NCI-H510A treated with DMSO at 0.1 percent for 48 hours (cell line): ENCODE measurements at places on chromosomes 12 and 14.

- peak; percentile 62 for DNase-seq
Measured at GRCh38 chr14:61042220-61042619, 61.2 kb downstream of the SLC38A6 start.

DNA sequence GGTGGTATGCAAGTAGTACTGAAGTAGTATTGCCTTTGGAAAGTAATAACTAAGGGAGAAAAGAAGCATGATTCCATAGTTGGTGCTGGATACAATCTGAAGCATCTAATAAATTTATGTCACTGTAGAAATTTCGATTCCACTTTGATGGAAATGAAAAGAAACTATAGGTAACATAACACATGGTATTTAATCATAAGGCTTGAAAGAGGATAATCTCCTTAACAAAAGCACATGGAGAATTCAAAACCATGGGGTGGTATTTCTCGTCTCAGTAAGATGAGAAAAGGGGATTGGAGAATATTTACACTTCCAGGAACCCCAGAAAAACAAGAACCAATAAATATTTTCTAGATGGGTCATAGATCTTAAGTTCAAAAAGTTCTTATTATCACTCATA is 72.7 kb downstream of the NDUFA12 start:
- DNase-seq: no peak

- no peak for DNase-seq
Measured at GRCh38 chr14:60989599-60989998, 8.6 kb downstream of the SLC38A6 start.

DNA sequence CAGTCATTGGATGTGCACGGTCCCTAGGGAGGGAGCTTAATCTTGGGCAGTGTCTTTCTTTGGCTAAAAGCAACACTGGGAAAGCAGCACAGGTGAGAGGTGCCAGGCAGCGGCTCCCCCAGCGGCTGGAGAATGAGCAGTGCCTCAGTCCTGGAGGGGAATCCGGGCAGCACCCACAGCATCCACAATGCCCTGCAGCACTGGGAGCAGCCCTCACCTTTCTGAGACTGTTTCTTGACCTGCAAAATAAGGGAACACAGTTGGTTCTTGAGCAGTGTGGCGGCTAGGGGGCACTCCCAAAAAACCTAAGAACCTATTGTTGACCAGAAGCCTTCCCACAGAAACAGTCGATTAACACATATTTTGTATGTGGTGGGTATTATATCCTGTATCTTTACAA is 75.8 kb downstream of the SINHCAF start:
- DNase-seq: no peak

DNA sequence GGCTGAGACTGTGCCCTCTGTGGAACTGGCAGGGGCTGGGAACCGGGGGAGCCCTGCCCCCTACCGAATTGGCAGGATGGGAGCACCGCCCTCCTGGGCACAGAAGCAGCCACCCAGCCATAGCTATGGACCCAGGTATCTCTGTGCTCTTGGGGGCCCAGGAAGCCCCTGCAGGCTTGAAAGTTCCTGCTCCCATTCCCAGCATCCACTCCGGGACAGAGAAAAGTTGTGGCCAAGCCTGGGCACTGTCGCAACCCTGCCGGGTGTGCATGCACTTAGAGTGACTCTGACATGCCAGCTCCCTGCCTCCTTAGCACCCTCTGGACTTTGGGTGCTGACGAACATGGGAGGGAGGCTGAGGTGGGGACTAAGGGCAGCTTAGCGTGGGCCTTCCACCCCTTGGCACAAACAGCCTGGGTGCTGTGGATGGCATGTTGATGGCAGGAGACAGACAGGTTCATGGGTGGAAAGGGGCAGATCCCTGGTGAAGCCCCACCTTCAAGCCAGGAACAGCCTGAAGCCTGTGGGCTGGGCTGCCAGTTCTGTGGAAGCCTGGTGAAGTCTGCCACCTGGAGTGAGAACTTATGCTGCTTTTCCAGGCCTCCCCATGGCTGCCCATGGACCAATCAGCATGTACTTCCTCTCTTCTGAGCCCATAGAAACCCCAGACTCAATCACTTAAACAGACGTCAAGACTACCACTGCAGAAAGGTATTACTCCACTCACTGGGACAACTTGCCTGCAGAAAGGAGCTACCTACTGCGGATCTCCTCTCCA is 279.0 kb downstream of the ATXN7L3B start:
- no peak for DNase-seq
